Stomach (tissue), 19 donors: ENCODE measurements at places on chromosomes 16 and 17. TPM values are rescaled to one million over a fixed set of nuclear protein-coding genes. Genes with fewer than 3 reads are reported as not detected.

TERB1 gene
- not detected for total RNA-seq

PPP1R27 gene
- total RNA-seq = not detected

DNA sequence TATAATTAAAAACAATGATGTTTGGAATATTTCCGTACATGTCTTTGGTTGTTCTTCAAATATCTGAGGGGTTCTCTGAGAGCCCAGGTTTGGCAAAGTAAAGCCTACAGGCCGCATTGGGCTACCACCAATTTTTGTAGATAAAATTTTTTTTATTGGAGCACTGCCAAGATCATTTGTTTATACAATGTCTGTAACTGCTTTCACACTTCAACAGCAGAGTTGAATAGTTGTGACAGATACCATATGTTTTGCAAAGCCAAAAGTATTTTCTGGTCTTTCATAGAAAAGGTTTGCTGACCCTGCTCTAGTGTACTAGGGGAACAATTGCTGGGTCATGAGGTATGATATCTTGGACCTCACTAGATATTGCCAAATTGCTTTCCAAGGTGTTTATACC, 10.5 kb downstream of the PPM1D start:
- H3K4me3 ChIP-seq = no peak overlapping the region
- no peaks in the 10 kb centered on the region for H3K4me1 ChIP-seq

FNDC8 gene
- not detected for total RNA-seq

DNA sequence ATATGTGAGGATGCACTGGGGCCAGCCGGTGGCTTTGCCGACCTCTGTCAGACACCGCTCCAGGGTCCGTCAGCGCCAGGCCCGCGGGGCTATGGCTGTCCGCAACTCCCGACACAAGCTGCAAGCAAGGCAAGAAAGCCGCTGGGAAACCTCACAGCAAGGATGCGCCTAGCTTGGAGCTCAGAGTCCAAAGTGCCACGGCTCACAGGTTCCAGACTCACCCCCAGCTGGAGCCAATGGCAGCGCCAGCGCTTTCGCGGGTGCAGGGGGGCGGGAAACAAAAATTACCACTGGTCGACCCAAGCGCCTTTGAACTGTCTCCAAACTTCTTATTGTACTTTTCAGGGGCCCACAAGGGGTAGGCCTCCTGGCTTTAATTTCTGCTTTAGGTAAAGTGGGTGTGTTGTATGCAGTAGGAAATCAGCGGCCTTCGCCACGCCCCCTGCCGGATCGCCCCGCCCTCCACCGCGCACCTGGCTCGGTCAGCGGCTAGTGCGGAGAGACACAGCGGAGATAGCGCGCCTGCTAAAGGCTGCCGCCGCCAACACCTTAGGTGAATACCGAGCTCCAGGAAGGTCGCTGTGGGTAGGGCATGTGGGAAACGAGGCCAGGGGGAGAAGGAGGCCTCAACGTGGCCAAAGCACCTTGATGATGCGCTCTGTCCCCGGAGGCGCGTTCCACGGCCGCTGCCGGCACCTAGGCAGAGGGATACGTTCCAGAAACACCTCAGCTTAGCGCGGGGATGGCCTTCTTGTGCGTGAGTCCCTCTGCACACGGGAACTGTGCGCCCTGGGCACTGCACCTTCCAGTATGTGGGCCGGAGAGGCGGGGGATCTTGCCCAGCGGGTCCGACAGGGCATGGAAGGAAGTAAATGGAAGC, 61.0 kb upstream of the RBL2 start:
- no peaks in the 10 kb centered on the region for H3K36me3 ChIP-seq
- H3K27me3 ChIP-seq = no peaks in the 10 kb centered on the region
- peaks cover 7% of the 10 kb centered on the region for H3K4me1 ChIP-seq
- H3K4me3 ChIP-seq = peak overlapping the region; percentile 47

GRCh38 chr17:80986046-80986445, 5.6 kb upstream of the CHMP6 start:
- no peak for DNase-seq
- peaks cover 42% of the 10 kb centered on the region for H3K4me1 ChIP-seq
- H3K27me3 ChIP-seq = peaks cover 14% of the 10 kb centered on the region
- H3K27ac ChIP-seq = no peak overlapping the region

CDH15 gene
- not detected for total RNA-seq

MYH13 gene
- total RNA-seq = 3.5 TPM

DNA sequence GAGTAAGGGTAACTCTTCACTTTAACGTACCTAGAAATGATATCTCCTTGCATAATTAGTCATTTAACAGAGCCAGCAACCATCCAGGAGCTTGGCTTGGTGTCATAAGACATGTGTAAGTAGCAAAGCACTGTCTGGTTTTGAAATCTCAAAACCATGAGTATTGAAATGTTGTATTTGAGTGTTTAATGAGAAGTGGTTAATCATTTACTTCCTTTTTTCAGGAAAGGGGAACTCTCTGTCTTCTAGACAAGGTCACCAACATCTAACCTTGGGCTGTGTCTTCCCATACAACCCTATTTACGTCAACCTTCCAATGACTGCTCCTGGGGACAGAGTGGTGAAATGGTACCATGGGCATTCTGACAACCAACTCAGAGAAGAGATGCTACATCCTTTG, 27.1 kb downstream of the PMP22 start:
- no peak for DNase-seq
- H3K27me3 ChIP-seq = no peaks in the 10 kb centered on the region

GRCh38 chr16:29675811-29676643, 3.0 kb upstream of the QPRT start:
- no peaks in the 10 kb centered on the region for H3K4me1 ChIP-seq
- H3K27ac ChIP-seq = no peak overlapping the region
- H3K4me3 ChIP-seq = no peak overlapping the region
- no peaks in the 10 kb centered on the region for H3K36me3 ChIP-seq

KCNJ18 gene
- total RNA-seq = not detected

DNA sequence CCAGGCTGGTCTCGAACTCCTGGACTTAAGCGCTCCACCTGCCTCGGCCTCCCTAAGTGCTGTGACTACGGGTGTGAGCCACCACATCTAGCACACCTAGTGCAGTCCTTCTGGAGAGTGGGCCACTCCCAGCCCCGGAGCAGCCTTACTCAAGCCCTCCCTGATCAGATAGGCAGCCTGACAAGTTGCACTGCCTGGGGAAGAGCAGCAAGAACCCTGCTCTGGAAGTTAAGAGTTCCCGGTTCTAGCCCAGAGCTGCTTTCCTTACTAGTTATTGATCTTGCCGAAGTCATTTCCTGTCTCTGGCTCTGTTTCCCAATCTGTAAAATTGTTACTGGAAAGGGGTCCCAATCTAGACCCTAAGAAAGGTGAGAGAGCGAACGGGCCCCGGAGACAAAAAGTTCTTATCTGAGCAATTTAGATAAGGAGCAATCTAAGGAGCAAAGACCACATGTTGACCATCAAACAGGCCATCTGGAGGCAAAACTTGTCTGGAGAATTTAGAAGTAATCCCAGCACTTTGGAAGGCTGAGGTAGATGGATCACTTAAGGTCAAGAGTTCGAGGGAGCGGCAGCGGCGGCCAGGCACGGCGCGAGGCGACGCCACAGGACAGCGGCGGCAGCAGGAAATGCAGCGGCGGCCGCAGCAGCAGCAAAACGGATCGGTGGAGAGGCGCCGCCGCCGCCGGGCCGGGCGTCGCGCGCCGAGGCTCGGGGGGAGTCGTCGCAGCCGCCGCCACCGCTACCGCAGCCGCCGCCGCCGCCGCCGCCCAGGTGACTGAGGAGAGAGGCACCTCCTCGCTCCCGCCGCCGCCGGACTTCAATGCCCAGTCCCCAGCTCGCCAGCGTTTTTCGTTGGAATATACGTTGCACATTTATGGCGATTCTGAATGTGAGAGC, 4.3 kb upstream of the NAGLU start:
- H3K27ac ChIP-seq = peak overlapping the region; percentile 91
- H3K27me3 ChIP-seq = no peaks in the 10 kb centered on the region
- peak; percentile 70 for DNase-seq
- no peaks in the 10 kb centered on the region for H3K36me3 ChIP-seq
- H3K4me3 ChIP-seq = peak overlapping the region; percentile 57

ALDH3A1 gene
- 381 TPM for total RNA-seq

SP6 gene
- total RNA-seq = not detected

ST6GALNAC2 gene
- 12.9 TPM for total RNA-seq

- H3K36me3 ChIP-seq = peaks cover 46% of the 10 kb centered on the region
- H3K4me1 ChIP-seq = peaks cover 57% of the 10 kb centered on the region
- no peak overlapping the region for H3K27ac ChIP-seq
- H3K27me3 ChIP-seq = no peaks in the 10 kb centered on the region
Observed at GRCh38 chr16:68284847-68285246, 20.5 kb downstream of the SLC7A6 start.

- H3K36me3 ChIP-seq = no peaks in the 10 kb centered on the region
- peaks cover 28% of the 10 kb centered on the region for H3K4me1 ChIP-seq
- no peak overlapping the region for H3K4me3 ChIP-seq
- H3K27ac ChIP-seq = no peak overlapping the region
- H3K27me3 ChIP-seq = no peaks in the 10 kb centered on the region
Observed at GRCh38 chr16:52537516-52537915, 9.4 kb downstream of the TOX3 start.

RIPOR1 gene
- total RNA-seq = 159 TPM

DNA sequence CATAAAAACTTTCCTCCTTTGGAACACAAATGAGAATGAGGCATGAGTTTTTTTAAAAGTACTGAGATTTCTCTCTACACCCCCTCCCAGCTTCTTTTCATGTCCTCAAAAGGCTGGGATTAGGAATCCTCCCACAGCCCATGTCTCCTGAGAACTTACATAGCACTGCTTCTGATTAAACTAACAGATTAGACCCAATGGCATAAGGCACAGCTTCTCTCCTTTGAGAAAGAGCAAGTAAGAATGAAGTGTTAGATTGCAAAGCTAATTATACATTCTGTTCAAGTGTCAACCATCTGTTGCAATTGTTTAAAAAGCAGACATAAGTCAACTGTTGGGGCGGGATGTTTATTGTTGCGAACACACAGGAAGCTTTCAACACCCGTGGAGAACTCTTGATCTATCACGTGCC, 715.1 kb downstream of the CDH11 start:
- no peaks in the 10 kb centered on the region for H3K36me3 ChIP-seq
- H3K4me3 ChIP-seq = no peak overlapping the region
- no peak overlapping the region for H3K27ac ChIP-seq
- H3K27me3 ChIP-seq = no peaks in the 10 kb centered on the region
- H3K4me1 ChIP-seq = peaks cover 4% of the 10 kb centered on the region
- peak; percentile 19 for DNase-seq

DNA sequence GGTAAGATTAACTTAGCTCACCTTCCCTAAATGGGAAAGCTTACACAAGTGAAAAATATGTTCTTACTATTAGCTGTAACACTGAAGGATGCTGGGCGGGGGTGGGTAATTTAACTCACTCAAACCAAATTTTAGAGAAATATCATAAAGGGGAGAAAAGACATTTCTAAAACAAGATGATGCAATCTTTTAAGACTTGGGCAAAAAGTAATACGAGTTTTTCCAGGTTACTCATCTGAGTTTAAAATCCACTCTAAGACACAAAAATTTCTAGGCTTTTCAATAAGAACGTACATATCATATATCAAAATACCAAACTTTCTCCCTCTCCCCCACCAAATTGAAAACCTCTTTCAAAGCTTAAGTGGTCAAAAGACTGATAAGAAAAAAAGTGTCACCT, 228.8 kb downstream of the CEP112 start:
- no peak overlapping the region for H3K4me3 ChIP-seq
- no peaks in the 10 kb centered on the region for H3K27me3 ChIP-seq
- no peaks in the 10 kb centered on the region for H3K36me3 ChIP-seq
- DNase-seq = no peak
- H3K27ac ChIP-seq = no peak overlapping the region

GRCh38 chr17:30377574-30378240, 1.0 kb upstream of the CPD start:
- peak overlapping the region; percentile 92 for H3K27ac ChIP-seq
- no peak for DNase-seq
- H3K36me3 ChIP-seq = no peaks in the 10 kb centered on the region
- peak overlapping the region; percentile 66 for H3K4me3 ChIP-seq
- H3K27me3 ChIP-seq = no peaks in the 10 kb centered on the region

RASD1 gene
- total RNA-seq = 61.7 TPM

DNA sequence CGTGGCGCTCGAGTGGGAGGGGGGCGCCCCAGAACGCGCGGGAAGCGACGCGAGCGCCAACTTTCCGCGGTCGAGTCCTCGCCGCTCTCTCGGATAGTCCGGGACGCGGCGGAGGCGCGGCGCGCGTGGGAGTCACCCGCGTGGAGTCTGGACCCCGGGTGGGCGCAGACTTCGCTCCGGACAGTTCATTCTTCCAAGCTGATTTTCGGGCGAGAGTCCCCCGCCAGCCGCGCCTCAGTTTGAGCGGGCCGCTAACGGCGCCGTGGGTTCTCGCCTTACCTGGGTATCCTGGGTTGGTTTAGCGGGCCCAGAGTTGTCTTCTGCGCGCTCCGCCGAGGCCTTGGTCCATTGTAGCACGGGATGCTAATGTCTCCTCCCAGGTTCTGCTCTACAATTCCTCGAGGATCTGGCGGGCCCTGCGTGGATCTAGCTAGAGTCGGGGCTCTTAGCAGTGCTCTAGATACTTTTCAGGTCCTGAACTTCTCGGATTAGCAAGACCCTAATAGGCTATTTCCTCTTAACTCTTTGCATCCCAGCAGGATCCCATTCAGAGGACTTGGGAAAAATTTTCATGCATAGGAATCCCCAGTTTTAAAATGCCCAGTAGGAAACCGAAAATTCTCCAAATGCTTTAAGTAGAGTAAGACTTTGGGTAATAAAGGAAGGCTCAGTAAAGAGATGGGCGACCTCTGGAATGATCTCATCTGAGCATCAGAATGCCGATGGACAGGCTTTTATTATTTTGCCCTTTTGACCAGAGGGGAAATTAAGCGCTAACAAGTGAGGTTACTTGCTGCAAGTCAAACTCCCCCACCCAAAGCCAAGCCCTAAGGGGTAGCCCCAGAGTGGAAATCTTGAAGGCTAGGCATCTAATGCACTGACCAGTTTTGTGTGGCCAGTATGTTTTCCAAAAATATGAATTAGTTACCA, 537 bp upstream of the GJC1 start:
- DNase-seq = no peak
- H3K4me3 ChIP-seq = peak overlapping the region; percentile 60
- H3K27ac ChIP-seq = peak overlapping the region; percentile 86
- H3K4me1 ChIP-seq = peaks cover 22% of the 10 kb centered on the region
- H3K36me3 ChIP-seq = no peaks in the 10 kb centered on the region

IRX5 gene
- not detected for total RNA-seq

GRCh38 chr17:64154313-64154695, 24.4 kb upstream of the ERN1 start:
- no peak for DNase-seq
- no peaks in the 10 kb centered on the region for H3K27me3 ChIP-seq
- peaks cover 58% of the 10 kb centered on the region for H3K4me1 ChIP-seq
- H3K36me3 ChIP-seq = peaks cover 40% of the 10 kb centered on the region

DNA sequence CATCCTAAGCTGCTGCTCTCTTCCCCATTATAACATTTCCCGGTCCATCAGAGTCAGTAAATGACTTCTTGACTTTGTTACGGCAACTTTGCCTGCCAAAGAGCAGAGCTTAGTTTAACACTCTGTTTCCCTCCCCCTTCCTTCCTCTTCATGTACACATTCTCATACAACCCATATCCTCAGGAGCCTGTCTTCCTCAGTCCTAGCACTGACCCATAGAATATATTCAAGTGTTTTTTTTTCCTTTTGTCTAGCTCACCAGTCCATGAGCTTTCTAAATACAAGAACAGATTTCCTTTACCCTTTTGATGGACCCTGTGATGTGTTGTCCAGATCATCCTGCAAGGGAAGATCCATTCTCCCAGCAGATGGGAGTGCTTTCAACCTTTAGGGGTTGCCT, 97.0 kb upstream of the MON1B start:
- no peak overlapping the region for H3K27ac ChIP-seq
- H3K4me3 ChIP-seq = no peak overlapping the region
- no peak for DNase-seq
- no peaks in the 10 kb centered on the region for H3K36me3 ChIP-seq
- H3K4me1 ChIP-seq = no peaks in the 10 kb centered on the region

- H3K4me3 ChIP-seq = peak overlapping the region; percentile 97
- peak; percentile 59 for DNase-seq
- H3K27ac ChIP-seq = peak overlapping the region; percentile 95
- peaks cover 49% of the 10 kb centered on the region for H3K4me1 ChIP-seq
- H3K36me3 ChIP-seq = no peaks in the 10 kb centered on the region
Observed at GRCh38 chr16:48608452-48608851, 1.5 kb downstream of the N4BP1 start.

TRPV2 gene
- 4.5 TPM for total RNA-seq

RPRML gene
- not detected for total RNA-seq
